Activated CD4-positive, alpha-beta T cell treated with anti-CD3 and anti-CD28 coated beads for 1 hour (primary cell): ENCODE measurements at places on chromosomes 6 and 20.

DNA sequence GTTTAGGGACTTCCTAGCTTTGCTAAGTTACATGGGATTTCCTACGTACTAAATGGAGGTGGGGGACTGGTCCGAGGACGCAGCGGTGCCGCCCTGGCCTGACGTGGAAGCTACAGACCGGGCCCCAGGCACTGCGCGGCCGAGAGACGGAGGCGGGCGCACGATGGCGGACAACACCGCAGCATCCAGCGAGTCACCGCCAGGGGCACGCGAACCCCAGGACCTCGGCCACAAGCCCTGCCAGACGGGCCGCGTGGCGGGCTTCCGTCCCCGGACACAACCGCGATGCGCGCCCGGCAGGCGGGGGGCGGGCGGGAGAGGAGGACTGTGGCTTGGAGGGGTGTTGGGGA, 1516.9 kb upstream of the DEFB115 start:
- no peak for DNase-seq

- DNase-seq: no peak
These were observed 25.3 kb upstream of the SIM1 start for GRCh38 chr6:100490065-100490464.

DNA sequence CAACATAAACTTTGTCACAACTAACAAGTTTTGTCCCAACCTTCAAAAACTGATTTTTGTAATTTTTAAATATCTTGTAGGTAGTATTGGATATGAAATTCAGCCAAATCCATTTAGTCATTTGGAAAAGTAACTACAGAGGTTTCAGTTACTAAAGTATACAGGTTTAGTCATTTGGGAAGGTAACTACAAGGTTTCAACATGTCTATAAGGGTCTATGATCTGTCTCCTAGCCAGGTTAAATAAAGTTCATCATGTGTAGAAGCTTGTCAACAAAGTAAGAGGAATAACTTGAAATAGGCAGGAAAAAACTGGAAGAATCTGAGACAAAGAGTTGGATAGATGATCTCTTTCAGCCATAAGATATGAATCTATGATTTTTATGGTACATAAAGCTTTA, 229.8 kb downstream of the COL12A1 start:
- no peak for DNase-seq

DNA sequence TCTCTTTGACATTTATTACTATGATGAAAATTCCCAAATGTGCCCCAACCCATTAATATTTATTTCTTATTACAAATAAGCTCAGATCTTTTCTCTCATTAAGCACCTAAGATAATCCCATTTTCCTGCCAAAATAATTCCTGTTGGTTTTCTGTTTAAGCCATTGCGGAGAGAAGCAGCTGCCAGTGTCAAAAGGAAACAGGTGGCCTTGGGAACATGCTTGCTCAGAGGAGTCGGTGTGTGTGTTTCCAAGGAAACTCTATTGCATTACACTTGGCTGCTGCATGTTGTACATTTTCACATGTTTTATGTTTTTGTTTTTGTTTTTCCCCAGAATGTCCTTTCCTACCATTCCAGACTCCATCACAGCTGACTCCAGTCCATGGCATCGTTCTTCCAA, 56.4 kb downstream of the CD24 start:
- DNase-seq: no peak

DNA sequence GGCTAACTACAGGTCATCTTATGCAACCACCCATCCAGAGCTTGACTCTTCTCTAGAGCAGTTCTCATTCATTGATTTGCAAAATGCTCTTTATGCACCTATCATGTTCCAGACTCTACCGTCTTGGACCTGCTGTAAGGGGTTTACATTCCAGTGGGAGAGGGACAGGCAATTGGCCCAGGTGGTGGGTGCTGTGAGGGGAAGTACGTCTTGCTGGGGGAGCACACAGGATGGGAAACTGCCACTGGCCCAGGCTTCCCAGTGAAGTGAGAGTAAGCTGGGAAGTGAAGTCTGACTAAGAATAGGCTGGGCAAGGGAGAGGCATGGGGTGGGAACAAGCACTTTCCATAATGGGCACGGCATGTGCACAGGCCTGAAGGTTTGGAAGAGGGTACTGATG, 13.8 kb downstream of the OLIG3 start:
- no peak for DNase-seq

DNA sequence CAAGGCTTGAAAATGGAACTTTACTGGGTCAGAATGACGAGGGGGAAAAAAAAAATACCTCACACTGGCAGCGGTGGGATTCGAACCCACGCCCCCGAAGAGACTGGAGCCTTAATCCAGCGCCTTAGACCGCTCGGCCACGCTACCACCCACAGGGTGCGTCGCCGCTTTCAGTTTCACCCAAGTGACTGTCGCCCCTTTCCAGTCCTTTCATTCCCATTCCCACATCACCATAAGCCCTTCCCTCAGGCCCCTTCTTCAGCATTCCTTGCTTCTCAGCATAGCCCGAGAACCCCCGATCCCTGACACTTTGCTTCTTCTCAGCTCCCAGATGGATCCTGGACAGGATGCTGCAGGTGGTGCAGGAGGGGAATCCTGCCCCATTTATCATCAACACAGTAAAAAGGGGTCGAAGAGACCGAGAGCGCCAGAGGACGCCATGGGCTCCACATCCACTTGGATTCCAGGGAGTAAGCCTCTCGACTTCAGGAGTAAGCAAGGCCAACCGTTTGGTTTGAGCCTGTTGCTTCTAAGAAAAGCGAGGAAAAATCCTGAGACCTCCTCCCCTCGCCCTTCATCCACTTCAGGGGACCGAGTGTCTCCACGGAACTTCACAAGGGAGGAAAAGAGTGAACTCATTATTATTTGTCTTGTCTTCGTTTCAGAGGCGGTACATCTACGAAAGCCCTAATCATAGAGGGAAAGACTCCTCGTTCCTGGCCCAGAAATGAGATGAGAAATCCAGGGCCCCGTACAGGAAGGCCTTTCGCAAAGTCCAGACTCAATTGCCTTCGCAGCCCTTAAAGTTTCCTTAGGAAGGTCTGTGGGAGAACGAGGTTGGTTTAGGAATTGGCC, 20.0 kb upstream of the TRIM27 start:
- DNase-seq: peak; percentile 32

GRCh38 chr20:59125836-59126235, 37.8 kb upstream of the ZNF831 start:
- DNase-seq: no peak

DNA sequence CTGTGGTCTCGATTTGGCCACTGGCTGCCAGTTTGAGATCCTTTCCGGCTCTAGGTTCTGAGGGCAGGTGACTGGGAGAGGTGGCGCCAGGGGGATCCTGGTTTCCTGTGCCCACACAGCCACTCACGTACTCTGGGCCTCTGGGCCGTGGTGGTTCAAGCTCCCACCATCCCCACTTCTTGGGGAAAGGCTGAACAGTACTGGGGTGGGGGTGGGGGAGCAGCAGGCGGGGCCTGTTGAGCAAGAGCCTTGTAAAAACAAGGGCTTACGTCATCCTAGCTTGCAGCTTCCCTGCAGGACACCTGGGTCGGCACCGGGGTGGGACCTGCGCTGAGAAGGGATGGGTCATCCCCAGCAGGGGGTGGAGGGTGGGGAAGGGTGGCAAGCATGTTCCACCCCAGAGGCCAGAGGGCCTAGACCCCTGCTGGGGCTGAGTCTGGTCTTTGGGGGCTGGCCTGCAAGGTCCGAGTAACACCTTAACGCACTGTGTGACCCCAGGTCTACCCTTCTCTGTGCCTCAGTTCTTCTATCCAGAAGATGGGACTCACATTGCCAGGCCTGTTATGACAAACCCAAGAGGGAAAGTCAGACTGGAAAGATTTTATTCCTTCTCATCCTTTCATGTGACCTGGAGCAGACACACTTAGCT, 3.1 kb upstream of the CEBPB start:
- DNase-seq: no peak

DNA sequence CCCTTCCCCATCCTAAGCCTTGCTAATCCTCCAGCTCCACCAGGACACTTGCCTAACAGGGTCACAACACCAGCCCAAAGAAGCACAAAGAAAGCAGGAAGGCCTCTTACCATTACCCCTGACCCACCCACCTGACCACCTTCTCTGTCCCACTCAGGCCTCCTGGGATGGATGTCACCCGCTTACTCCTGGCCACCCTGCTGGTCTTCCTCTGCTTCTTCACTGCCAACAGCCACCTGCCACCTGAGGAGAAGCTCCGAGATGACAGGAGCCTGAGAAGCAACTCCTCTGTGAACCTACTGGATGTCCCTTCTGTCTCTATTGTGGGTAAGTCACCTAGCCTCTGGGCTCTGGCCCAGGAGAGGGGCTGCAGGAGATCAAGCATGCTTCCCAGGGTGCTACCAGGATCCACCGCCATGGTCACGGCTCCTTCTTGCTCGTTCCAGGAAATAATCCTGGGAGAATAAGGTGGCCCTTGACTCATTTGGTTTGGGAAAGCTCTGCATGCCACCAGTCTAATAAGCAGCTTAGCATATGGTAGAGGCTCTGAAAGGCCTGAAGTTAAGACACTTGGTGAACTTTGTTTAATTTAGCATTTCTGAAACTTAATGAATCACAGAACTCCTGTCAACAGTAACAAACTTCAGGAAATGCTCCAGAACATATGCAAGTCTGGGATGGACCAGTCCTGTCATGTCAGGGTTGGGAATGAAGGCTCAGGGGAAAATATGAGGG, 19.2 kb downstream of the ASIP start:
- no peak for DNase-seq

DNA sequence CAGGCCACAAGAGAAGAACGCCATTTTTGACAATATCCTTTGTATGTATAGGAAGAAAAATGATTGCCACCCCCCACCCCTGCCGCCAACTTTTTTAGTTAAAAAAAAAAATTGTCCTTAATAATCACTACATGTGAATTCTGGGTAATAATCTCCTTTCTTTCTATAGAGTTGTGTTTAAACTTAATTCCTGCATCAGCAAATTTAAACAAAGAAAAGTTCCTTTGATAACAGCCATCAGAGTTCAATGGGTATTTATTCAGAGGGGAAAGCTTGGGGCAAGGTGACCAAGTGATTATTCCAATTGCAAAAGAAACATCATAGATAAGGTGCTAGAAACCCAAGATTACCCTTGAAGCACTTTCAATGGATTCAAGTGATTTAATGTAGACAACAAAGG, 47.0 kb downstream of the GCLC start:
- no peak for DNase-seq

DNA sequence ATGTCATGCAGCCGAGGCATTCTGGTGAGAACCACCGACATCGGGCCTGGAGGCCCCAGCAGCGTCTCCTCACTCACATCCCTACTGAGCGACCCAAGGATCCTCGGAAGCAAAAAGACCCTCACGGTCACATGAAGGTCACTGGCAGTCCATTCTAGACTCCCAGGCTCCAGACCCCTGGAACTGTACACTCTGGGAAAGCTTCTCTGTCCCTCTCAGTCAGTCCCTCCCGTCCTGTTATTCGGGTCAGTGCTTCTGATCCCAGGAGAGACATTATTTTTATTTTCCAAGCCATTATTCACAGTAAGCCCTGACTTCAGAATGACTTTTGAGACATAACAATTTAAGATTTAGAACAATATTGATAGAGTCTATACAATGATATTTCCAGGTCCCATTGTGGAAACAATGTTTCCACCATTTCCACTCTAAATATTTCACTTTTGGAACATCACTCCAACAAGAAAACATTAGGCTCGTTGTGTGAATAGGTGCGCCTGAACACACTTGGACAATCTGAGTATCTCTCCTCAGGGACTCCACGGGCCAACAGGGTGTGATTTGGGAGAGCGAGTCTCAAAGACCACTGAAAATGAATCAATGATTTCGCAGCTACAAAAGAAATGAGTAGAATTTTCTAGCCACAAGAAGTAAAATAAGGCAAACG, 199.7 kb downstream of the SOD2 start:
- DNase-seq: no peak

DNA sequence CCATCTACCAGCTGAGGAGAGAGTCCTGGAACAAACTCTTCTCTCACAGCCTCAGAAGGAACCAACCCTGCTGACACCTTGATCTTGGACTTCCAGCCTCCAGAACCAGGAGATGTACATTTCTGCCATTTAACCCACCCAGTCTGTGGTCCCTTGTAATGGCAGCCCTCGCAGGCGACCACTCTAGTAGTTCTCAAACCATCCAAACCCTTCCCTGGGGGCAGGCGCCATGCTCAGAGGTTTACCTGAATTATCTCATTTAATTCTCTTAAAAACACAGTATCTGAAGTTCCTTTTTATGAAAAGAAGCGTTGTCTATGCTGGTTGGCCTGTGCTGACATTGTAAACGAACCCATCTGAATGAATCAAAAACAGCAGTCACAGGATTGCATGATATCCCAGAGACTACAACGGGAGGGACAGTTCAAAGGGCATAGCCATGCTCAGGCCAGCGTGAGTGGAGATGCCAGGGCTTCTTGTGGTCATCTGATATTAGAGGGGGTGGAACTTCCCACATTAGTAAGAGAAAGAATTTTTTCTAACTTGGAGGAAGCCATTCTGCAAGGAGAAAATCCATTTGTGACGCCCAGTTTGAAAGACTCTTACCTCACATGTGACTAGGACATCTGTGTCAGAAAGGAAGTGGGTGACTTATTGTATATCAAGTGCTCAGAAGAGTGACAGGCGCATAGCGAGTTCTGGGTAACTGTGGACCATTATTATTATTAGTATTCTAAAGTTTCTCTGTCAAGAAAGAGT, 17.2 kb upstream of the TAGAP start:
- no peak for DNase-seq

- DNase-seq: no peak
These were observed 602.9 kb upstream of the ARID1B start for GRCh38 chr6:156174031-156174890.

DNA sequence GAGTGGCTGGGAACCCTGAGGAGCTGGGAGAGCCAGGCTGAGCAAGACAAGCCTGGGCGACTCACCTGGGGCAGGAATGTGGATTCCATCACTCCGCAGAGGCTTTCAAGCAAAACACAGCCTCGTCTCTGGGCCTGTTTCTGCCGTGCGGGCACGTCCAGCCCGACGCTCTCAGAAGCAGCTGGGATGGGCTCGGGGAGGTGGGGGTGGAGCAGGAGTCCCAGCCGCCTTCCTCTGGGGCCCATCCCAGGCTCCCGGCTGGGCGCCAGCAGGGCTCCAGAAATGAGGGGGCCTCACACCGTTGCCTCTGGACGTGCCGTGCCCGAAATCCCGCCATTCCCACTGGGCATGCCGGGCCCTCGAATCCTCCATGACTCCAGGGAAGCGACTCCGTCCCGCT, 8.7 kb upstream of the RPS21 start:
- no peak for DNase-seq

GRCh38 chr20:32541323-32542258, 43.5 kb downstream of the NOL4L start:
- DNase-seq: no peak
